ENCODE measurements at places on chromosomes 1 and 21. TPM values are rescaled to one million over a fixed set of nuclear protein-coding genes. Genes with fewer than 3 reads are reported as not detected.

CFAP141 gene
- not detected for total RNA-seq

SPRR1B gene
- total RNA-seq: not detected

- no peak for DNase-seq
Observed at GRCh38 chr1:221714227-221715152, 27.4 kb downstream of the DUSP10 start.

- no peak for DNase-seq
Observed at GRCh38 chr21:26470351-26471098, 102.6 kb downstream of the CYYR1 start.

DNA sequence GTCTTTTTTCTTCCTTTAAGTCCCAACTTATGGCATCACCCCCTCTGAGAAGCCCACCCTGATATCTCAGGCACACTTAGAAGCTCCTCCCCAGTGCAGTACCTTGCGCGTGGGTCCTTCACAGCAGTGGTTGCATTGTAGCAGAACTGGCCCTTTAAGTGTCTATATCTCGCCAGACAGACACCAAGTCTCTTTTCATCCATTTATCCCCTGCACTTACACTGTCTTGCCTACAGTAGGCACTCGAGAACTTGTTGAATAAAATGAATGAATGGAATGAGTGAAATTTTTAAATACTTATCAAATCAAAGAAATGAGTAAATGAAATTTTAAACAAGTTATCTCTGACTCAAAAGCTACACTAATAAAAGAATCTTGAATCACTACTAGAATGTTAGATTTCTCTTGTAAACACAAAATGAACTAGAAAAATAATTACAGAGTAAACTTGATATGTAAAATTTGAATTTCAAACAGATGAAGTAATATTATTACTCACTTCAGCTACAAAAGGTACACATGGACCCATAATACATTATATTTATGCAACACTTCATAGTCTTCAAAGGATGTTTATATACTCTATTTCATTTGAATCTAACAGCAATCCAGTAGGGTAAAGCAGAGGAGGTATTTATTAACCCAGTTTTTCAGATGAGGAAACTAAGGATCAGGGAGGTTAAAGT is 54.7 kb upstream of the MAN1A2 start:
- DNase-seq: peak; percentile 21

All from H4 (cell line).